ENCODE measurements at places on chromosomes 11 and 22.

GRCh38 chr22:47748957-47749356, 986.5 kb downstream of the TBC1D22A start:
- no peak for DNase-seq

DNA sequence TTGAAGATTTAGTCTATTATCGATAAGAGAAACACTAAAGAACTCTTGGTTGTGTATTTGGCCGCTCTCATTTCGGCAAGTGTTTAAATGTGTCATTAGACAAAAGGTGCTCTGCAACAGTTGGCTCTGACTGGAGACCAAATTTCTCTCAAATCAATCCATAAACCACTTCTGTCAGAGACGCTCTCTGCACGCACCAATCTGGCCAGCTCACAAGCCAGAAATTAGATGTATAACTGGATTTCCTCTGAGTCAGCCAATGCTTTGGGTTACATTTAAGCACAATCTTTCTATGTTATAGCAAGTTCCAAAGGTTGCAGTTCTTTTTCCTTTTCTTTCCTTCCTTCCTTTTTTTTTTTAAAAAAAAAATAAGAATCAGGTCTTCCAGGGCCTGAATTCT, 17.6 kb upstream of the PARVA start:
- DNase-seq, result no peak

DNA sequence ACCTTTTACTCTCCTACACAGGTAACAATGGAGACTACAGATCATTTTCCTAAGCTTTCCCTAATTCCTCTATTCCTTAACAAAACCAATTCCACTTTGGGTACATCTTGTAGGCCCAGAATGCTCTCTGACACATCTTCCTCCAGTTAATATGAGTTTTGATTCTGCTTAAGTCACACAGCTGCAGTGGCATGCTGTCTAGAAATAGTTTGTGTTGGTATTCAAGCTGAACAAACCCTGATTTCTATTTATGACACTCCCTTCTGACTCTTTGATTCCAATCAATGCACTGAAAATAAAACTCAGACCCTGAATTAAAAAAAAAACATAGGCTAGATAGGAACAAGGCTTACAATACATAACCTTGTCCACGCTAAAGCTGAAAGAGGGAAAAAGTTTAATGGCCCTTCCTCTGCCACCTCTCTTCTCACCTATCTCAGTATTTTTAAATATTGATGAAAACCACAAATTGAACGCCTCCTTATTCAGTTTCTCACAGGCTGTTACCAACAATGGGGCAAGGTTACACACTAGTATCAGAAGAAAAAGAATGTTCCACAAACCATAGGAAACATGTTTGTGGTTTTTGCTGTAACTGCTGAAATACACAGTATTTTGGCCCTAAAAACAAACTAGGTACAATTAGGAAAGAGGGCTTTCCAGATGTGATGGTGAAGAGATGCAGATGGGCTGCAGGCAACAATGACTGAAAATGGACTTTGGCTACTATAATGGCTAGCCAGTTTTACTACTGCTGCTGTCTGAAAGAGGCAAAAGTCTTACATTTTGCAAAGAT, 35.7 kb upstream of the GAB2 start:
- DNase-seq, result no peak

DNA sequence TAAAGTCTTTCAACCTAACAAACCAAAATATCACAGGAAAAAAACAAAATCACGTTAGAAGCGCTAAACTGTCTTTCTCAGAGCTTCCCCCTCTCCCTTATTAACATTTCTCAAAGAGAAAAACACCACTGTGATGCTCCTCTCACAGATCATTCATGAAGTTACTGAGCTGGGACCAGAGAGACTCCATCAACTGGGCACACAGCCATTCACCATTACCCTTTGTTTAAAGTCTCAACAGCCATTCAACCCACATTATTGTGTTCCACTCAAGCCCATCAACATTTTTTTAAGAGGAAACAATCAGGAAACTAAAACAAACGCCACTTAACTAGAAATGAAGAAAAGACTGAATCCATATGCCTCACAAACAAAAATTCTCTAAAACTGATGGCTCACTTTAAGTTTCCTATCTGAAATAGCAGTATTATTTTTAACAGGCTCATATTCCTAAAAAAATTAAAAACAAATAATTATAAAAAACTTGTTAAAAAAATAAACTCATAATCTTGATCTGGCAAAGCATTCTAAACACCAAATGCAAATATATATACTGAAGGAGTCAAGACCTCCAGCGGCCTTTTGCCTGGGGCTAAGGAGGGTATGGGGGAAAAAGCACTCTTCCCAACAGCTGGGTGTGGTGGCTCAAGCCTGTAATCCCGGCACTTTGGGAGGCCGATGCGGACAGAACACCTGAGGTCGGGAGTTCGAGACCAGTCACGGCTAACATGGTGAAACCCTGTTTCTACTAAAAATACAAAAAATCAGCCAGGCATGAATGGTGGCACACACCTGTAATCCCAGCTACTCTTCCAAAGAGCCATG, 14.0 kb downstream of the CELF1 start:
- no peak for DNase-seq

DNA sequence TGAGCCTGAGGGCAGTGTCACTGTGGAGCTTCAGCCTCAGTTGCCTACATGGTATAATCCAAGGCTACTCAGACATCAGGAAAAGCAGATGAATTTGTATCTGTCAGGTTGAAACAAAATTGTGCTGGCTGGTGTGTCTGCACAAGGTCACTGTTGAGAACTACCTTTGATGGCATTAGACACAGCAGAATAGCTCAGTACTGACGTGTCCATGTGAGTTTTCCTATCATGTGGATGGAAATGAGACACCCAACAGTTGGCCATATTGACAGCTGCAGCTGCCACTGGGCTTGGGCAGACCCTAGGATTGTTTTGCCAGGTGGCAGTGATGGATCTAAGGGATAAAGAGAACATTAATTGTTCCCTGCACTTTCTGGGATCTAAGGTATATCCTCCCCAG, 15.8 kb downstream of the CCDC134 start:
- DNase-seq, result no peak

DNA sequence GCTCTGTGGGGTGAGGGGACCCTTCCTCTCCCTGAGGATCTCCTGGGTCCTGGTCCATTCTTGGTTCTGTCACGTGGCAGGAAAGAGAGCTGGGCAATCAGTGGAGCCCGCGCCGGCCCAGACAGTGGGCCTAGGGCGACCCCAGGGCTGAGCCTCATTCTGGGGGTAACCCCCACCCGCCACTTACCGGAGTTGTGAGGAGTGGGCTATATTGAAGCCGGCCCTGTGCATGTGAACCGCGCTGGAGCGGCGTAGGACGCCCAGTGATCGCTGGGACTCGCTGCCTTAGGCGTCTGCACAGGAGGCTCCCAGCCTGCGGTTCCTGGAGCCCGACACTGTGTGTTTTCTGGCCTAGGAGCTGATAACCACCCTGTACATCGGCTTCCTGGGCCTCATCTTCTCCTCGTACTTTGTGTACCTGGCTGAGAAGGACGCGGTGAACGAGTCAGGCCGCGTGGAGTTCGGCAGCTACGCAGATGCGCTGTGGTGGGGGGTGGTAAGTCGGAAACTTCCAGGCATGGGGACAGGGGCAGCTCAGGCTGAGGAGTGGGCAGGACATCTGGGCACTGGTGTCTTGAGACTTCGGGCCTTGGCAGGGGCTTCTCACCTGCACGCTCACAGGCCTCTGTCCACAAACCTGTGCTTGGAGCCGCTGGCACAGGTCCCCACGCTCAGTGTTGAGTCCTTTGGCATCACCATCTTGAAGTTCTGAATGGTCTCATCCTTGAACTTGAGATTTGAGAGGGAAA, 127.1 kb downstream of the KCNQ1OT1 start:
- DNase-seq, result no peak

DNA sequence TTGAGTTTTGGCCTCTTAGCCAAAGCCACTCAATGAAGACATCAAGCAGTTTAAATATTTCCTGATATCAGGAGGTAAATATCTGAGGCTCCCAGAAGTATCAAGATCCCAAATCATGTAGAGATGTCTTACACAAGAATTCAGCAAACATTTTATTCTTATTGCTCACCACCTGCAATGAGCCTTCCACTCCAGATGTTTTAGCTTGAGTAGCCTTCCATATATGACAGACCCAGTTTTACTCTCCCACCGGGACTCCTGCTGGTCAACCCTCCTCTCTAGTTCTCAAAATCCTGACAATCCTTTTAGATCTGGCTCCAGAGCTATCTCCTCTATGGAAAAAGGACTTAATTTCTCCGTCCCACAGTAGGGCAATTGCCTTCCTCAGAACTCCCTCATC, 404.4 kb downstream of the KCNA4 start:
- no peak for DNase-seq

- no peak for DNase-seq
Measured at GRCh38 chr11:109884501-109884900, 208.7 kb upstream of the ZC3H12C start.

DNA sequence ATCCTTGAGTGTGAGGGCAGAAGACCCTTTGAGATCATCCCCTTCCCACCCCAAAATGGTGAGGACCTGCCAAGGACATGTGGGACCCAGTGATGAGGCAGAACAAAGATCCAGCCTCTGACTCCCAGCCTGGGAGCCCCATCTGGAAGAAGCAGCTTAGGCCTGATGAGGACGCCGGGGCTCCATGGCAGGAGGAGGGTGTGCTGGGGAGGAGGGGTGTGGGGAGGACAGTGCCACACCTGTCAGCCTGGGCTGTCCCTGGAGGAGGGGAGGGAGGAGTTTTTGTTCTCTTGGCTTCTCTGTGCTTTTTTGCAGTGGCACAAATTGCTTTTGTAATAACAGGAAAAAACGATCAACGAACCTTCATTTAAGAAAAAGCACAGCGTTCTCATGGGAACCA, 44.4 kb upstream of the DAGLA start:
- no peak for DNase-seq

All from brain pericyte (primary cell).